ENCODE measurements at places on chromosomes 7 and 10.
A peak's percentile ranks its signal among the peaks of the same experiment; 100 is the strongest.

- DNase-seq = no peak
These were observed 8.6 kb upstream of the ZNF33B start for GRCh38 chr10:42646687-42647640.

GRCh38 chr10:4194231-4194630 lies 409.2 kb upstream of the KLF6 start:
- DNase-seq = no peak

DNA sequence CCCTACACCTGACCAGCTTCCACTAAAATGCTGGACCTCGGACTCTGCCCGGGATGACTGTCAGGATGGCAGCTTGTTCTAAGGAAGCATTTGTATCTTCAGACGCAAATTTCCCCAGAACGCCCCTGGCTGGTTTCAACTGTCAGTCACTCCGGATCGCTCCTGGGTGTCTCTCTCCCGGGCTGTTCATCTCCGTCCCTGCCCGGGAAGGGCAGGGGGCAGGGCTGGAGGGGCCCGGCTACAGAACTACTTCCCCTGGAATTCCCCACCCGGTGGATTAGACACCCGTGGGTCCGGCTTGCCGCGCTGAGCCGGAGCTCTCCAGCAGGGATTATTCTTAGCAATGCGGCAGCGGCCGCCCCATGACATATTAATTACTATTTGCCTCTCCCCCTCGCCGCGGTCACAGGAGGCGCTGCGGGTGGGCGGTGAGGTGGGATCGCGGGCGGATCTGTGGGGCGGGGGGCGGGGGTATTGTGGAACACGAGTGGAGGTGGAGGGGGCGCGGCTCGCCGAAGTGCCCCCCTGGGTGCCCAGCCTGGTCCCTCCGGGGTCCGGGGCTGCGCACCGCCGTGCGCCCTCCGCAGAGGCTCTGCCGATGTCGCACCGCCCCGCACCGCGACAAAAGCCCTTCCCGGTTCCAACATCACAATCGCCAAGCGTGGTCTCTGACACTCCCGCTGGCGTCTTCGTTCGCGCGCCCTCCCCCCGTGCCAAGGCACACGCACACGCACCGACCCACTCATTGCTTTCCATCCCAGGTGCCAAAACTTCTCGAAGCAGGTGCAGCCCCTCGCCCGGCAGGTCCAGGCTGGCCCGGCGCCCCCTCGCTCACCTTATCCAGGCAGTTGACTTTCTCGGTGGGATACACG lies 276.1 kb upstream of the NEBL start:
- DNase-seq = no peak

DNA sequence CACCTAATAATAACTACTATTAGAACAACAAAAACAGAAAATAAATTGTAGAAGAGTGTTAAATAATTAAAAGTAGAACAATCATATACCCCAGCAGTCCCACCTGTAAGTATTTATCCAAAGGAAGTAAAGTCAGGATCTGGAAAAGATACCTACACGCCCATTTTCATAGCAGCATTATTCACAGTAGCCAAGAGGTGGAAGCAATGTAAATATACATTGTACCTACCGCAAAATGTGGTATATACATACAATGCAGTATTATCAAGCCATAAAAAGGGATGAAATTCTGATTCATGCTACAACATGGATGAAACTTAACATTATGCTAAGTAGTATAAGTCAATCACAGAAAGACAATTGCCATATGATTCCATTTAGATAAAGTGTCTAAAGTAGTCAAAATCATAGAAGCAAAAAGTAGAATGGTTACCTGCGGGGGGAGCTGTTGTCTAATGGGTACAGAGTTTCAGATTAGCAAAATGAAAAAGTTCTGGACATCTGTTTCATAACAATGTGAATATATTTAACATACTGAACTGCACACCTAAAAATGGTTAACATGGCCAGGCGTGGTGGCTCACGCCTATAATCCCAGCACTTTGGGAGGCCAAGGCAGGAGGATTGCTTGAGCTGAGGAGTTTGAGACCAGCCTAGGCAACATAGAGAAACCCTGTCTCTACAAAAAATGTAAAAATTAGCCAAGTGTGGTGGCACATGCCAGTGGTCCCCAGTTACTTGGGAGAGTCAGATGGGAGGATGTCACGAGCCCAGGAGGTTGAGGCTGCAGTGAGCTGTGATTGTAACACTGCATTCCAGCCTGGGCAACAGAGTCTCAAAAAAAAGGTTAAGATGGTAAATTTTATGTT lies 6.0 kb upstream of the TMED4 start:
- peak; percentile 11 for DNase-seq

DNA sequence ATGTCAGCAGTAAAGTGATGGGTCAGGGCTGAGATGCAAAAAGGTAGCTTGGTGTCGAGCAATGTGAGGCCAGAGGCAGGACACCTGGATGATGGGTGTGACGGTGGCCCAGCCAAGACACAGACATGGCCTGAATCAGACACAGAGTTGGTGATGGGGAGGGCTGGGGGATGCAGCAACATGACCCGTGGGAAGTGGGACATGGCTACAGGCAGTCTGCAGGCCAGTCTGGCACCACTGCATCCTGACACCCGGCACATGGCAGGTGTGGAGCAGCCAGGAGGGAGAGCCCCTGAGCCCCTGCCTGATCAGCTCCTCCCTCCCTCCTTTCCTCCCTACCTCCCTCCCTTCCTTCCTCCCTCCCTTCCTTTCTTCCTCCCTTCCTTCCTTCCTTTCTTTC lies 114.8 kb upstream of the WDR11 start:
- no peak for DNase-seq

- no peak for DNase-seq
These were observed 179.1 kb downstream of the PRKCQ start for GRCh38 chr10:6400821-6401465.

DNA sequence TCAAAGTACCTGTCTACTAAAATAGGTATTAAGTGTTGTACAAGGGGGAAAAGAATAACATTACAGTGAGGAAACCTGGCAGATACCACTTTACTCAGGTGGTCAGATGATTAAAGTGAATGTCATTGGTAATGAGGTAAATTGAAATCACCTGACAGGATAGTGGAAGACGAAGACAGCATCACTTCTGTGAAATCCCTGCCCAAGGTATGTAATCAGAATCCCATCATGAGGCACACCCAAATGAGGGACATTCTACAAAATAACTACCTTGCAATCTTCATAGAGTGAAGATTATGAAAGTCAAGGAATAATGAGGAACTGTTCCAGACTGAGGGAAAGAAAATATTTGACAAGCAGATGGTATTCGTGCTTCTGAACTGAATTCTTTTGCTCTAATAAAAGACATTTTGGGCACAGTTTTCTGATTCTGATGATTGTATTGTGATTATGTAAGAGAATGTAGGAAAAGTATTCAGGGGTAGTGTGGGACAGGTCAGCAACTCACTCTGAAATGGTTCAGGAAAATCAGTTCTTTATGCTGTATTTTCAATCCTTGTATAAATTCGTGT lies 33.3 kb upstream of the ARMS2 start:
- no peak for DNase-seq

DNA sequence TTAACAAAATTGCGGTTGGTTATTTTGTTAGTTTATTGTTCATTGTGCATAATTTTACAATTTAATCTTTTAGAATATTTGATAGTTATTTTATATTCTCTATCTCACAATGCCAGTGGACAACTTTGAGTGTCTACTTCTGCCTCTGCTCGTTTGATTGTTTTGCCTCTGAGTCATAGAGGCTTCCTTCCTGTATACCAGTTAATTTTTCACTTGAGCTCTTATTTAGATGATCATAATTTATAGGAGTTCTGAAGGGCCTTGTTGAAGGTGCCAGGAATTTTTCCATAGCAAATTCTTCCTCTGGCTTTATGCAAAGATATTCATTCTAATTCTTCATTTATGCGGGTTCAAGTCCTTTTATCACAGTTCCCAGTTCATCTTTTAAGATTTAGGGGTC lies 5.2 kb upstream of the MALRD1 start:
- no peak for DNase-seq

- no peak for DNase-seq
These were observed 265.2 kb upstream of the PPP2R2D start for GRCh38 chr10:131635564-131636015.

- no peak for DNase-seq
These were observed 3.5 kb downstream of the APBB1IP start for GRCh38 chr10:26441491-26442214.

DNA sequence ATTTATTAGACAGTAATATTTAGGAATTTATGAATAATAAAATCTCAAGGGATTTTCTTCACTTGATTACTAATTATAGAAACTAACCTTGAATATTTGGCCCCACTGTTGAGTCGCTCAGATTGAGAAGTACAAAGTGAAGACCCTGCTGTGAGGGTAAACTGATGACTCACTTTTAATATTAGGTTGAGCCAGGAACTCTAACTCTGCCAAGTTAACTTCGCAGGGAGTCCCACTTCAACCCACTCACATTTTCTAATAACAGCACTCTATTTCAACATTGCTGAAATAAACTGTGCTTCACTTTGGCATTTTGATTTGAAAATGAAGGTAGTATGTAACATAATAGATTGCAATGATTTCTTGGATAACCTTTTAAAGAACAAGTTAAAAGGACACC lies 200.7 kb downstream of the POLR1F start:
- DNase-seq = no peak

DNA sequence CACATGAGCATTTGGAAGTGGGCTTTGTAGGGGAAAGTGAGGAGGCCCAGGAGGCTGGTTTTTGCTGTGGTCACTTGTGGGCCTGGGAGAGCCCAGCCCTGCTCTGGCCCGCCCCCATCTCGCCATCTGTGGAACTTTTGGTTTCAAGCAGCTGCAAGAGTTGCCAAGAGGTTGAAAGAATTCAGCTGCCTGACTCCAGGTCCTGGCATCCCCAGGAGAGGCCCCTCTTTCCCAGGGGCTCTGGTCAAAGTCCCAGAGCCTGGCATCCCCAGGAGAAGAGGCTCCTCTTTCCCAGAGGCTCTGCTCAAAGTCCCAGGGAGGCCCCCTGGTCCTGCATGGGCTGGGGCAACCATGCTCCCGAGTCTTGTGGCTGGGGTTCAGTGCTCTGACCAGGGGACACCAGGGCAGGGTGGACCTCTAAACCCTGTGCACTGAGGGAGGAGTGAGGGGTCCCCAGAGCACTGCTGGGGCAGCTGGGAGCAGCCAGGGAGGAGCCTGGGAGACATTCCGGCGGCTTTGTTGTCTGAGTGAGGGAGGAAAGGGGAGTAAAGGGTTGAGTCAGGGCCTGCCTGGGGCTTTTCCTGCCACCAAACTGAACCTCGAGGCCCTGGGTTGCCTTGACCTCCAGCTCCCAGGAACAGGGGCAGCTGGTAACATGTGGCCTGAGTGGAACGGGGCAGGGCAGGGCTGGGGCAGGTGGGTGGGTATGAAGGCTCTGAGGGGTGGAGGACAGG lies 27.7 kb upstream of the CSGALNACT2 start:
- no peak for DNase-seq

DNA sequence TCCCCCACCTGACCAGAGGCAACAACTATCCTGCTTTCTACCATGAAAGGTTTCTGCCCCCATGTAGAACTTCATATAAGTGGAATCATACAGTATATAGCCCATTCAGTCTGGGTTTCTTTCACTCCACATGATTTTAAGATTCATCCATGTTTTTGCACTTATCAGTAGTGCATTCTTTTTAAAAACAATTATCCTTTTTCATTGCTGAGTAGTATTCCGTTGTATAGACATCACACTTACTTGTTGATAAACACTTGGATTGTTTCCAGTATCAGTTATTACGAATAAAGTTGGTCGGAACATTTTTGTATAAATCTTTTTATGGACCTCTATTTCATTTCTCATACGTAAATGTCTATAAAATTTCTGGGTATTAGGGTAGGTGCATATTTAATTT lies 68.7 kb downstream of the CYCS start:
- no peak for DNase-seq

- no peak for DNase-seq
These were observed 161.3 kb downstream of the DYNC1I1 start for GRCh38 chr7:95933618-95934017.

GRCh38 chr10:97791824-97792721 lies 20.3 kb upstream of the SFRP5 start:
- peak; percentile 1 for DNase-seq

- no peak for DNase-seq
These were observed 47.8 kb upstream of the FRMD4A start for GRCh38 chr10:14378387-14378960.

GRCh38 chr7:29917641-29918040 lies 72.0 kb downstream of the SCRN1 start:
- DNase-seq = no peak

DNA sequence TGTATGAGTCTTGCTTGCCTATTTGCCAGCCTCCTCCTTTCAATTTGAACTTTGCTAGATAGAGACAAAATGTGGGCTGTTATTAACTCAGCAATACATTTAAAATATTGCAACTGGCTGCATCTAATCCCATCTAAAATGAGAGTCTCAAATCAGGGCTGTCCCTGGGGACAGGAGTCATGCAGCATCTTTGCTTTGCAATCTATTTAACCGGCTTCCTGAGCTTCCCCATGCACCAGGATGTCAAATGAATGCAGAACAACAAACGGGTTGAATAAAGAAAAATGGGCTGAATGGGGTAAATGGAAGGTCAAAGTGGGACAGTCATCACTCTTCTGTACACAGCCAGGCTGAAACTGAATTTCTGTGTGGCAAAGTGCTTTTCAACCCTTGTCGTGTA lies 89.2 kb downstream of the AOAH start:
- no peak for DNase-seq

- no peak for DNase-seq
These were observed 40.2 kb upstream of the RSU1 start for GRCh38 chr10:16857419-16857818.

- no peak for DNase-seq
These were observed 60.5 kb downstream of the CNOT4 start for GRCh38 chr7:135449436-135449835.

GRCh38 chr10:47253651-47254375 lies 46.2 kb upstream of the GDF10 start:
- no peak for DNase-seq

GRCh38 chr7:93051660-93052059 lies 66.1 kb downstream of the SAMD9 start:
- DNase-seq = no peak

DNA sequence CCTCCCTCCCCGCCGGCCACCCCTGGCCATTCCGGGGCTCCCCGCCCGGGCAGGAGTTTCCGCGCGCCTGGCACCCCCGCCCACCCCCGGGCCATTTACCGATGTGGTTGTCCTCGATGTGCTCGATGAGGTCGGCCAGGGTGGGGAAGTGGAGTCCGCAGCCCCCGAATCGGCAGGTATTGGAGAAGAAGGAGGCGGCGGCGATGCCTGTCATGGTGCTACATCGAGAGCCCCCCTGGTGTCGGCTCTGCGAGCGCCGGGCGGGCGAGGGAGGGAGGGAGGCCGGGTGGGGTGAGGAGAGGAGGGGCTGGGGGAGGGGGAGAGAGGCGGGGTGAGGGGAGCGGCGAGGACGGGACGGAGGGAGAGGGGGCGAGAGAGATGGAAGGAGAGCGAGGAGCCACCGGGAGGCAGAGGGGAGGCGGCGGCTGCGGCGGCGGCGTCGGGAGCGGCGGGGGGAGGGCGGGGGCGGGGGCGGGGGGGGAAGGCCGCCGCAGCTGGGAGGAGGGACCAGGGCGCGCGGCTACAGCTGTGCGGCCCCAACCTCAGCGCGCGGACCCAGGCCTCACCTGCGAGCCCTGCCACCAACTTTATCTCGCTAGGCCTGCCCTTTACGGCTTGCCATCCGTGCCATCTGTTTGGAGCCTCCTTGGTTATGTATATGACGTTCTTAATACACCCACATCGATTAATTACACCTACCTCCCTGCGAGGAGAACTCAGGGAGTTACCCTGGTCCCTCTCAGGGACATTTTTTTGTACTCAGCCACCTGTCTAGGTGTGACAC lies at the start of gene JAZF1:
TSS of gene JAZF1 (minus strand) at position 432 of the 784 bp plus-strand sequence.
- DNase-seq = peak; percentile 65

Data from C1 segment of cervical spinal cord (tissue), 14 donors.